ENCODE measurements at places on chromosomes 11 and 22.
A peak's percentile ranks its signal among the peaks of the same experiment; 100 is the strongest.

DNA sequence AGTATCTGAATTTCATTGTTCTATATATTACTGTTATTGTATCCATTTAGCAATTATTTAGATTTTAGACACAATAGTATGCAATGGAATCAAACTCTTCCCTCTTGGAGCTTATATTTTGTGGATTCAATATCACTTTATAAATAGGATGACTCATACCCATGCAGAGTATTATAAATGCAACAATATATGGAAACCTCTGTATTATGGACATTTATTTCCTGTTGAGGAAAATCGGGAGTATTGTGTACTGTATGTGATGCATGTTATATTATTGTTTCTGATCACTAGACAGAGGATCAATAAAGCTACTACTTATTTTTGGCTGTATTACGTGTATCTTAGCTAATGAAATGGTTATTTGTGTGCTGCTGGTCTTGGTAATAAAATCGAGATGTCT is 770 bp downstream of the METTL15 start:
- no peak for DNase-seq

DNA sequence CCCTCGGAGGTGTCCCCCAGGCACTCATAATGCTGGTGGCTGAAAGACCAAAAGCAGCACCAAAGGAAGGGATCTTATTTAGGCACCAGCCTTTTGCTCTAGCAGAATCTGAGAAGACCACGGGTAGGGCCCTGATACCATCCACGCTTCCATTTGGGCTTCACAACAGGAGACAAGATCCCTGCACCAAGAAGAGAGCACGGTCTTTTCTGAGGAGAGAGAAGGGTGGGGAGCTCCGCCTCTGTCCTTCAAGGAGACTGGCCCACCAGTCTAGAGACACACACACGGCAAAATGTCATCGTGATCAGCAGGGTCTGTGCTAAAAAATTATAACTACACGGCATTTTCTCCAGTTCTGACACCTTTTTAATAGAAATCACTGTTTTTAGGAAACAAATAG is 9.8 kb downstream of the LARGE2 start:
- no peak for DNase-seq

GRCh38 chr11:41309716-41310115 is 149.7 kb downstream of the LRRC4C start:
- DNase-seq = no peak

GRCh38 chr11:14537134-14537599 is 17.0 kb upstream of the PSMA1 start:
- DNase-seq = no peak

- DNase-seq = no peak
Observed at GRCh38 chr11:86197448-86197847, 47.1 kb upstream of the EED start.

DNA sequence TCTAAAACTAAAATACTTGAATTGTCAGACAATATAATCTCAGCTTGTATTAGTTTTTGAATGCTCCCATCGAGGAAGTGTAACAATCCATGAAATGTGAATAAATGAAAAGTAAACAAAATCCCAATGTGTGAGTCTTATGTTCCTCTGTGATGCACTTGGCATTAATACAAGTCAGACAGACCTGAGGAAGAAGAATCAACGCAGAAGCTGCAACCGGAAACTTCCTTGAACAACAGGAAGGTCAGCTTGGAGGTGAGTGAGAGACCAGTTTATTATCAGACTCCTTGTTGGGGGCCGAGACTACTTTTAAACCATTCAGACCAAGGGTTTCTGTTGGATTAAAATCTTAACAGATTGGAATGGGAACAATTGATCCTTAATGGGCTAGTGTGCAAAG is 24.2 kb downstream of the NUP50 start:
- no peak for DNase-seq

- no peak for DNase-seq
Observed at GRCh38 chr11:27626269-27626937, 73.9 kb downstream of the BDNF start.

GRCh38 chr11:125941619-125942611 is 3.9 kb upstream of the VSIG10L2 start:
- DNase-seq = peak; percentile 83

GRCh38 chr11:115391598-115391997 is 112.6 kb downstream of the CADM1 start:
- DNase-seq = peak; percentile 43

DNA sequence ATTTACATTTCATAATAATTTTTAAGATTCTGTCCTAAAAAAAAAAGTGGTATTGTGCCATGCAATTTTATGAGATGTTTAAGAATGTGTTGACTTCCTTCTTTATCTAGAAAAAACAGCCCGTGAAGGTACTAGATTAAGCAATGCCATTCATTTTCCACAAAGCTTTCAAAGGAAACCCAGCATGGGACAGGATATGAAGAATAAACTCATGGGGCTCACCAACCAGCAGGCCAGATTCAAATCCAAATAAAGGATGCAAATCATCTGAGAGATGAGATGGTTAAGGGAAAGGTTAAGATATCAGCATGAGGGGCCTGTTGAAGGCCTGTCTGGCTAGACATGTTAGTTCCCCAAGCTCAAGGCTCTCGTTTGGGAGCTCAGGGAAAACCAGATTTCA is 199.1 kb downstream of the SWAP70 start:
- no peak for DNase-seq

DNA sequence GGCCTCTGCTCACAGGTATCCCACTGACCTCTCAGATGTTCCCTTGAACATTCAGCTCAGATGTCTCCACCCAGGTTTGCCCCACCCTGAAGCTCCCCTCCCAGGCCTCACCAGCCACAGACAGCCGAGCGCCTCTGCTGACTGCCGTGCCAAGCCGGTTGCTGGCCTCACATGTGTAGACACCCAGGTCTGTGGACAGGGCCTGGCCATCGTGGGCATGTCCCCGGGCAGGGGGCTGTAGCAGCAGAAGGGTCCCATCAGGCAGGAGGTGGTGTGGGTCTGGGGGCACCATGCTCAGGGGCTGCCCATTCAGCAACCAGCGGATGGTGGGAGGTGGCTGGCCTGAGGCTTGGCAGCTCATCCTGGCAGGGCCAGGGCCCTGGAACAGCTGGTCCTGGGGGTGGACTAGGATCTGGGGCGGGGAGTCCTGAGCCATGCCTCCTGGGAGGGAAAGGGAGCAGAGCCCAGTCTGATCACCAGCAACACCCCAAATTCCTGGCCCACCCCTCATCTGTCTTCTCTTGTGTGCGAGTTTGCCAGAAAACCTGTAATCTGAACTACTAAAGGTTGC is 759 bp downstream of the ROBO4 start:
- no peak for DNase-seq

DNA sequence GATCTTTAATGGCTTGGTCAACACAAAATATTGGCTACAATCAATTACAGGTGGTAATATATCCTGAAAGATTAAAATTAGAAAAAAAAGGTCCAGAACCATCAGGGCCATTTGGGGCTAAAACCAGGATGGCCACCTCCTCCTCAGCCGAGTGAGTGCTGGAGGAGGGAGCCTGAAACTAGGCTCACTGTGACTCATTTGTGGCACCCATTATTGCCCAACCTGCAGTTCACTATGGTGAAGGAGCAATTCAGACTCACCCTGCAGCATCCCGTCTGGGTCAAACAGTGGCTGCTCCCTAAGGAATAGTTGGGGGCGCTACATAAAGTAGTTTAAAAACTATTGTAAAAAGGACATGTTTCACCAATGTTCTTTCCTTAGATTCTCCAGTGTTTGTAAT is 60.7 kb downstream of the GLYATL1 start:
- no peak for DNase-seq

DNA sequence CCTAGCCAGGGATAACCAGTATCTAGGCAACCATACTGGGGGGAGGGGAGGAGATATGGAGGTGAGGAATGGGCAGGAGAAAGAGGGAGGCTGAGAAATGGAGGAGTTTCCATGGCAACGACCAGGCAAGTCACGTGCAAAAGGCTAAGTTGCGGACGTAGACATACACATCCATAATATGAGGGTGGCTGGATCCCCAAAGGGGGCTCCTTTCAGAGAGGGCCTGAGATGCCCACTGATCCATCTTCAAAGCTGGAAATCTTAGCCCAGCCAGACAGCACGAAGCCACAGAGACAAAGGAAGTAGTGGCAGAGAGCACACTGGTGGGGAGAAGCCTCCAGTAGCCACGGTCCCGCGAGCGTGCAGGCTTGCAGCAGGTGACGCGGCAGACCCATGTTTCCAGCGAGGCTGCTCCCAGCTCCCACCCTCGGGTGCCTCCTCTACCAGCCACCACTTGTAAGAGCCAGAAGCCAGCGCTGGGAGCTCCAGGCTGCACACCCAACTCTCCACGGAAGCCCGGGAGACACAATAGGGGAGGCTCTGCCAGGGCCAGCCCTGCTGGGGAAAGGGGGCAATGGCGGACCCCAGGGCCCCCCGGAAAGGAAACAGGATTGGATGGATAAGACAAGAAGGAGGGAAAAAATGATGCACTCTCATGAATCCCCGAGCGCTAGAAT is 938 bp downstream of the FXYD6 start:
- DNase-seq = no peak

DNA sequence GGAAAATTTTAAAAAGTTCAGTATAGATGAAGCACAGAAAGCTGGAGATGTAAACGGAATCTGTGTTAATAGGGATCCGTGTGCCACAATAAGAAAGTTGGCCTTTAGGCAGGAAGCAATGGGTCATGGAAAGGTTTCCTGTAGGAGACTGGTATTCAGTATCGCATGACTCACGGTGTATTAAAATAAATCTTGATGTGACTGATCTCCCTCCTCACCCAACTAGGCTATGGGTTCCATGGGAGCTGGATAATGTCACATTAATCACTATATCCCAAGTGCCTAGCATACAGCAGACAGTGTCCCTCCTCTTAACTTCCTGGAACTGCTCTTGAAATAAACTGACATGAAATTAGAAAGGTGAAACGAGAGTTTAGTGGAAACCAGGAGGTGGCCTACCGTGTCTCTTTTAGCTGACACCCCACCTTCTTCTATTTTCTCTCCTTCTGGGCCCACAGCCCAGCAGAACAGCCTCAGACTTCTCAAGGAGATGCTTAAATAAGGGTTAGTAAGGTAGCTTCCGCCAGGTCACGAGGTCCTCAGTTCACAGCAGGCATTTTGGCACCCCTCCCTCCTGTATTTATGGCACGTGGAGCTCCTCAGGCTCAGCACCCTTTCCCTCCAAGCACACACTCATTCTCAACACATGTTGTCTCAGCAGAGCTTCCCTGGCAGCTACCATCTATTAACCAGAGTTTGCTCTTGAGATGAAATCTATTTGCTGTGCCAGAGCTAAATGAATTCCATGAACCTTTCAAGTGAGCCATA is 118.8 kb downstream of the NXPE2 start:
- no peak for DNase-seq

- no peak for DNase-seq
Observed at GRCh38 chr11:9075556-9075955, 15.8 kb downstream of the SCUBE2 start.

DNA sequence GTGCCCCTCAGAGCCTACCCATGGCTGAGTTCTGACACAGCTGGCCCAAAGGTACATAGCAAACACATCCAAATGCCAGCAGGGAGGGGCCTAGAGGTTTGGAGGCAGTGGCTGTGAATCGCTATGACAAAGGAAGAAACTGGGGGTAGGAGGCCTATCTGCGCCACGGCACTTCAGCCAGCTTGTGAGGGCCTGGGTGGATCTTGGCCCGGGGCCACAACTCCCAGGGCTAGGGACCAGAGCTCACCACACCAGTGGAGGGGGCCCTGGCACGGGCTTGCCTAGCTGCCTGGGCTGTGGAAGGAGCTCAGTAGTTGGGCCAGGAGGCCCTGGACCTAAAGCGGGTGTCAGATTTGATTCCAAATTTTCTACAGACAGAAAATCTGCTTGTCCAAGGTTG is 9.4 kb upstream of the NAP1L4 start:
- DNase-seq = no peak

- DNase-seq = no peak
Observed at GRCh38 chr11:62676698-62677097, 2.2 kb downstream of the UBXN1 start.

DNA sequence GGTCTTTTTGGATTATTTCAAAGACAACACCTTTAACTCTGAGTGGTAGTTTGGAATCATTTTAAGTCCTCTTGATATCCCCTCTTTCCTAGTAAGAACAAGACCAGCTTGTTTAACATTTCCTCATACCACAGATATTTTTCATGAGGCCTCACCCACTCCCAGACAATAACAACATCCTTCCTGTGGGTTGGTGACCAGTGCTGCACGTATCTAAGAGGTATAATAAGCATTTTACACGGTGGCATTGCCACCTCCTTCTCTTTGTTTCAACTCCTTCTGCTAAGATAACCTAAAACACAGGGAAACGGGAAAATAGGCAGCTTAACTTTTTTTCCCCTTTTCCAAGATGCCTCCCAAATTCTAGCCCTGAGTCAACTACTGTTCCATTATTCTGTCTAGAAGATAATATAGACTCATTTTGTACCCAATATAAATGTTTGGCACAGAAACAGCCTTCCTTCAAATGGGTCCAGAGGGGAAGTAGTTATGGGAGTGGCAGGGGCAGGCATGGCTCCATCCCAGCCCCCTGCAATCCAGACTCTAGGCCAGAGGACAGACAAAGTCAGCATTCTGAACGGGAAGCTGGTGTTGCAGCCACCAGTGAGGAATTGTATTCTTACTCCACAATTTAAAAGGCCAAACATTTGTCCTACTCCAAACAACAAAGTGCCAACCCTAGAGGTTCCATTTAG is 28.5 kb downstream of the MAML2 start:
- DNase-seq = no peak

GRCh38 chr22:36022162-36022561 is 6.5 kb downstream of the RBFOX2 start:
- no peak for DNase-seq

- no peak for DNase-seq
Observed at GRCh38 chr11:122612123-122612824, 43.2 kb upstream of the UBASH3B start.

All from ELF-1 (cell line).